ENCODE measurements at places on chromosomes 12 and 14.

- no peak for DNase-seq
Observed at GRCh38 chr12:32062881-32063280, 43.8 kb upstream of the BICD1 start.

DNA sequence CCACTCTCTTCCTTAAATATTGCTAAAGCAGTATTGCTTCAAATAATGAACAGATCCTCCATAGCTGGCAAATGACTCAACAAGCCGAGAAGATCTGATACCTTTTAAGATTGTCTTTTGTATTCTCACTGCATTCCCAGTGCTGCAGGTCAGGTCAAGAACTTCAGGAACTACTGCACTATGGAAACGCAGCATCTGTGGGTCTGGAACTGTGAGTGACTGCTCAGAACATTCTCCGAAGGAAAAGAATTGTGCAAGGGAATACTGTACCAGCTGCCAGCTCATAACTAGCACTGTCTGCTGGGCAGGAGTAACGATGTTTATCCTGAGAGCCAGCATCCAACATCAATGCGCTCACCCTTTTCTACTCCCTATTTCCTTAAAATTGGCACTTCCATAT is 348.0 kb upstream of the SOX5 start:
- no peak for DNase-seq

GRCh38 chr12:70059373-70059772 is 183.9 kb upstream of the CNOT2 start:
- DNase-seq, result no peak

DNA sequence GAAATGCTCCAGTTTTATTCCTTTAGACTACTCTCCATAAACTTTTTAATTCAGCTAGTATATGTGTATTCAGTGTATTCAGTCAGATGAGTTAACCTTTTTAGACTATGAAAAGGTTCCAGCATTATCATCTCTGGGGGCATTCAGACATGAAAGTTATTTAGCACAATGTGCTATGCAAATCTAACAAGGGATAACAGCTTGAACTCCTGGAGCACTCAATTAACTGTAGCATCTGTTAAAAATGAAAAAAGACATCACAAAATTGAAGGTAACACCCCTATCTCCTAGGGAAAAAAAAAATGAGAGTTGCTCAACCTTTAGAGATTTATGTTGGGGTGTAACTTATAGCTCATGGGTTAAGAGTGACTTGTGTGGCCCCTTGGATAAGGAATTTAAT is 211.5 kb downstream of the PHLDA1 start:
- no peak for DNase-seq
